ENCODE measurements at places on chromosomes 11 and 22.

GRCh38 chr22:30315962-30316576 lies 10.7 kb downstream of the TBC1D10A start:
- H3K27ac ChIP-seq: peak overlapping the region; percentile 27
- H3K4me3 ChIP-seq: no peak overlapping the region
- peaks cover 6% of the 10 kb centered on the region for H3K36me3 ChIP-seq

- no peaks in the 10 kb centered on the region for H3K36me3 ChIP-seq
- H3K4me1 ChIP-seq: peaks cover 11% of the 10 kb centered on the region
- no peak overlapping the region for H3K27ac ChIP-seq
- no peak overlapping the region for H3K4me3 ChIP-seq
- no peaks in the 10 kb centered on the region for H3K27me3 ChIP-seq
Observed at GRCh38 chr11:128575174-128575960, 12.0 kb downstream of the ETS1 start.

DNA sequence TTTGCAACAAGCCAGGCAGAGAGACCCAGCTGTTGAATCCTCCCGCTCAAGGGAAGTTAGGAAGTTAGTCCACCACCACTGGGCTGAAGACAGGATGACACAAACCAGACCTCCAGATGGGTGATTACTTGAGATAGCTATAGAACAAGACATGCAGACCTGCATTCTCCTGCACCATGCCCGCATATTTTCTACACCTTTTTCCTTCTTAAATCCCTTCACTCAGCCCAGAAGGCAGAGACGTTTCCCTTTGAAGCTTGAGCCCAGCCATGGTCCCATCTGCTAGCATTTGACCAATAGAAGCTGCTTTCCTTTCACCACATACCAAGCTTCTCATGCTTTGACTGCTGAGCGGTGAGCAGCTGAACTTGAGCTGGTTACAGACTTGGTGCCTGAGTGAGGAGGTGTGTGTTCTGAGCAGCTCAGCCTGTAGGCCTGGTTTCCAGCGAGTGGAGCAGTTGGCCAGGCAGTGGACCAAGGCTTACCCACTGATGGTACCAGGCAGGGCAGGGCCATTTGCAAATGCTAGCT lies 29.2 kb upstream of the CBX6 start:
- H3K27me3 ChIP-seq: no peaks in the 10 kb centered on the region
- no peaks in the 10 kb centered on the region for H3K36me3 ChIP-seq
- no peak for DNase-seq
- no peak overlapping the region for H3K4me3 ChIP-seq

GRCh38 chr11:5265832-5266231 lies 3.9 kb downstream of the HBE1 start:
- H3K27me3 ChIP-seq: no peaks in the 10 kb centered on the region
- no peak overlapping the region for H3K27ac ChIP-seq
- H3K4me1 ChIP-seq: no peaks in the 10 kb centered on the region
- no peaks in the 10 kb centered on the region for H3K36me3 ChIP-seq

DNA sequence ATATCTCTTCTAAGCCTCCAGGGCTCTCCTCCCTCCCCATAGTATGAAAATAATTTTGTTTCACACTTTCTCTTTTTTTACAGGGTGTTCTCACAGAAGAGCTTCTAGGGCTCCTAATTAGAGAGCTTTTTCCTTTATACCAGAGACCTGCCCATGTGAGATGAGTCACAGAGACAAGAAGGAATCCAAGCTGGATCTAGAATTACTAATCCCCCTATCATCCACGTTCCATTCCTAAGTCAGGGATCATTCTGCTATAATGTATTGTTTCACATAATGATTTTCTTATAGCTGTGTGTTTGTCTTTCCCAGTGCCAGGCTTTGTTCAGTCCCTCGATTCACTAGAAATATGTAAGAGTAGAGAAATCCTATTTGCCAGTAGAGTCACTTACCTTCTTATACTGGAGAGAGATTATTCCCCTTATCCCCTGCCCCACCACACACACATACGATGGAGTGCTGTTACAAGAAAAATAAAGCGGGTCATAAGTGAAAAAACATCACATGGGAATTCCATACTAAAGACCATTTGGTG lies 778.3 kb upstream of the LRRC4C start:
- H3K4me3 ChIP-seq: no peak overlapping the region
- no peaks in the 10 kb centered on the region for H3K36me3 ChIP-seq
- no peaks in the 10 kb centered on the region for H3K27me3 ChIP-seq
- H3K4me1 ChIP-seq: no peaks in the 10 kb centered on the region

DNA sequence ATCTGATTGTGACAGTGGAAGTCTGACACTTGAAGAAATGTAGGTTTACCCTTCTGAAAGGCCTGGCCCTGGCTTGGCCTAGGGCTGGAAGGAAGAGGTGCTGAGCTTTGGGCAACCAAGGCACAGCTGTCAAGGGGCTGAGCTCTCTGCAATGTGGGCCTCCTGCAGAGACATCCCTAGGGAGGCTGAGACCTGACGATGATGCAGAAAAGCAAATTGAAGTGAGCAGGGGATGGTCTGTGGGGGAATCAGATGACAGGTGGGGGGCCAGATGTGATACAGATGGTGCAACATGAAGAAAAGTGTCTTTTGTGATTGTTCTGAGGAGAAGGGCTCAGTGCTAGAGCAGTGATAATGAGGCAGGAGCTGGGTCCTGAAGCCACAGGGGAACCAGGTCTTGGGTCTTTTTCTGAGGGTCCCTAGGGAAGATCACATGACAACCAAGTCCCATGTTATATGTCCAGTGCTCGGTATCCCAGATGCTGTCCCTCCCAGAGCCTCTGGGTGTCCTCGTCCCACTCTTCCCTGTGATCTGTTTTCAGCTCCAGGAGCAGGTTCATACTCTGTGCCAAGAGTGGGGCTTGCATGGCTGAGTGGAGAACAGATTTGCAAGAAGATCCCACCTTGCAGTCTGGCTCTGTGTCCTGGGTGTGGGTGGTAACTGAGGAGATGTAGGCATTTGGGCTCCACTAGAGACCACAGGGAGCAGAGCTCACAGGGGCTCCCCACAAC lies 79.9 kb upstream of the VPREB1 start:
- H3K4me3 ChIP-seq: no peak overlapping the region
- H3K27ac ChIP-seq: no peak overlapping the region
- H3K27me3 ChIP-seq: no peaks in the 10 kb centered on the region

DNA sequence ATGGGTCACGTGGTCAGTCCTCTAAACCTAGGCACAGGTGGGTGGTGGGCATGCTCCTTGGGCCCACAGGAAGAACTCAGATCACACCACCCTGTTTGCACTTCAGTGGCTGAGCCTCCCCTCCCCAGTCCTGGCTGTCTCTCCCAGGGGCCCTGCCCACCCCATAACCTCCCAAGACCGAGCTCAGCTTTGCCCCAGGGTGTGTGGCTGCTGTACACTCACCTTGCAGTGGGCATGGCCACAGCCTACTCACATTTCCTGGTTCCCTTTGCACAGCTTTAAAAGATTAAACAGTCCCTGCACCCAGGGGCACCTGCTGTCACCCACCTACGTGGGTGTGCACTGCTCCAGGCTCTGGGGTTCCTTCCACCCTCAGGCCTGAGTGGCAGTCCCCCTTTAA lies 13.8 kb downstream of the TRIOBP start:
- no peaks in the 10 kb centered on the region for H3K27me3 ChIP-seq
- no peak overlapping the region for H3K4me3 ChIP-seq
- H3K27ac ChIP-seq: no peak overlapping the region
- no peak for DNase-seq
- H3K4me1 ChIP-seq: no peaks in the 10 kb centered on the region

GRCh38 chr11:12175694-12176241 lies 65.4 kb downstream of the MICAL2 start:
- H3K36me3 ChIP-seq: no peaks in the 10 kb centered on the region
- peaks cover 35% of the 10 kb centered on the region for H3K4me1 ChIP-seq
- peak overlapping the region; percentile 58 for H3K27ac ChIP-seq
- H3K4me3 ChIP-seq: no peak overlapping the region

DNA sequence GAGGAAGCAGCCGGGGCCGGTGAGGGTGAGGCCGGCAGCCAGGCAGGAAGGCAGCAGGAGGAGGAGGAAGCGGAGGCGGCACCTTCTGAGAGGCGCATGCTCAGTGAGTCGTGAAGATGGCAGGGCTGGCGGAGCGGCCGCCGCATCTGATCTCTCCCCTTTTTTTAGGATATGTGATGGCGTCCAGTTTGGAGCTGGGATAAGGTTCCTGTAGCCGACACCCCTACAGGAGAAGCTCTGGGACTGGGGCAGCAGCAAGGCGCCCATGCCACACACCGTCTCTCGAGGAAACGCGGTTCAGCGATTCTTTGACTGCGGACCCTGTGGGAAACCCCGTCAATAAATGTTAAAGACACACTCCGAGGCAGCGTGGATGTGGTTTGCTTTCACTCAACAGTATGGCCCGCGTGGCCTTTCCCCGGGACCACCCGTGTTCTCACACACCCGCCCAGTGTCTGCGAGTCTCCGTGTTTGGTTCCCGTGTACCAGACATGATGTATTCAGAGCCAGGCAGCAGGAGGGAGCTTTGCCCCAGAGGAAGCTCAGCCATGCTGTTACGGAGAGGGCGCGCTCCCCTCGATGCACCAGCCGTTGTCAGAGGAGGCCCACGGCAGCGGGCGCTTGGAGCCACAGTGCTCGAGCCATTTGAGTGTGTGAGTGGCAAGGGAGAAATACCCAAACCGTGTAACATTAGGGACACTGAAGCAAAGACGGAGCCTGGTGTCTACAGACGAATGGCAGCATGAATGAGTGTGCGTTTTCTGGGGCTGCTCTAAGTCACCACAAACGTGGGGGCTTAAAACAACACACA lies 27.7 kb upstream of the PARVB start:
- H3K4me1 ChIP-seq: no peaks in the 10 kb centered on the region
- no peak overlapping the region for H3K27ac ChIP-seq
- no peak for DNase-seq

Measured in thoracic aorta (tissue), 2 donors.